Bladder microvascular endothelial cell (primary cell): ENCODE measurements at places on chromosomes 7 and 10. TPM values are rescaled to one million over a fixed set of nuclear protein-coding genes. Genes with fewer than 3 reads are reported as not detected.

Gene AMPH
- total RNA-seq: 0.50 TPM in 1 of 2 replicates, not detected in the other

Gene PDIA4
- 232 and 246 TPM in 2 replicates for total RNA-seq

Gene TRIM50
- total RNA-seq: not detected in 2 replicates

Gene KIAA1217
- 12.3 and 28.7 TPM in 2 replicates for total RNA-seq

Gene ADK
- 13.7 and 16.4 TPM in 2 replicates for total RNA-seq

Gene SAP25
- total RNA-seq: not detected in 2 replicates

Gene NUPR2
- not detected in 2 replicates for total RNA-seq

Gene CRHR2
- total RNA-seq: not detected in 2 replicates

Gene PTER
- 3.4 and 6.4 TPM in 2 replicates for total RNA-seq

Gene ATOH7
- total RNA-seq: not detected in 2 replicates

Gene NKX6-2
- total RNA-seq: not detected in 2 replicates

Gene SCIN
- total RNA-seq: 0.13 and 0.49 TPM in 2 replicates

Gene GOLGA7B
- total RNA-seq: not detected in 2 replicates
